GM18507 (cell line): ENCODE measurements at places on chromosomes 16 and 17.

- no peak for DNase-seq
Measured at GRCh38 chr16:21638573-21638975, 13.8 kb downstream of the IGSF6 start.

- DNase-seq, result no peak
Measured at GRCh38 chr17:39026980-39027451, 59.8 kb upstream of the FBXO47 start.

GRCh38 chr17:29116804-29117753 is 63.1 kb downstream of the MYO18A start:
- DNase-seq, result peak; percentile 48

GRCh38 chr17:8382880-8383142 is 182 bp downstream of the RPL26 start:
- no peak for DNase-seq

GRCh38 chr16:26709175-26709574 is 357.6 kb upstream of the C16orf82 start:
- no peak for DNase-seq

- DNase-seq, result no peak
Measured at GRCh38 chr16:19289811-19290485, 4.4 kb downstream of the CLEC19A start.

GRCh38 chr17:866568-867103 is 84.5 kb downstream of the MRM3 start:
- DNase-seq, result no peak

DNA sequence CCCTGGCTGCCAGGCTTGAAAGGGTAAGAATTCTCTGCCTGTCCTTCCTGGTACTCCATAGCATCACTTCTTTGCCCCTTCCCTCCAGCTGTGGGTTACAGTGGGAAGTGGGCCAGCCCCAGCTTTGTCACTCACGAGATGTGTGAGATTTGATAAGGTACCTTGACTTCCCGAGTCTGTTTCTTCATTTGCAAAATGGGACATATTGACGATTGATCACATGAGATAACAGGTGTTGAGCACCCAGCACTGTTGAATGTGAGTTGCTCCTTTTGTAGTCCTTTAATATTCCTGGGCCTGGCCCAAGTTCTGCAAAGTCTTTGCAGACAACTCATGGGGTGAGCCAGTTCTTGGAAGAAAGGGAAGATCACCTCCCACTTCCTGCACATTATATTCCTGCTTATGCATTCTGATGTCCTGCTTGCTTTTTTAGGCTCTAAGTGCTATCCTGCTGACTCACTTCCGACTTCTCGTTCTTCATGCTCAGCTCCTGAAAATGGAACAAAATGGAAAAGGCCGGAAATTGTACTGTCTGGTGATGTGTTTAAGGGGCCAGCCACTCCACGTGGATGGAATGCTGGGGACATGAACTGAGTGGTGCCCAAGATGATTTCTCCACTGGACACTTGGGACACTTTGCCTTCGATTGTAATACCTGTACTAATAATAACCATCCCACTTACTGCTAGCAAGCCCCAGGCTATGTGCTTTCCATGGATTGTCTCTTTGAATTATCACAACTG is 8.3 kb upstream of the NLK start:
- no peak for DNase-seq

DNA sequence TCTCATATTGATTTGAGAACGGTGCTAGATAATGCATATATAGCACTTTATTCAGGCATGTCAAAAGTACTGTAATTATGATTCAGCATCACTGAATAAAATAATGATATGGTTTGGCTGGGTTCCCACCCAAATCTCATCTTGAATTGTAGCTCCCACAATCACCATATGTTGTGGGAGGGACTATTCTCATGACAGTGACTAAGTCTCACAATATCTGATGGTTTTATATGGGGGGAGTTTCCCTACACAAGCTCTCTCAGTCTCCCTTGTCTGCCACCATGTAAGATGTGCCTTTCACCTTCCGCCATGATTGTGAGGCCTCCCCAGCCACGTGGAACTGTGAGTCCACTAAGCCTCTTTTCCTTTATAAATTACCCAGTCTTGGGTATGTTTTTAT is 25.6 kb upstream of the LONP2 start:
- DNase-seq, result no peak

- no peak for DNase-seq
Measured at GRCh38 chr16:58589326-58589905, 40.2 kb downstream of the CNOT1 start.

GRCh38 chr16:19147126-19147525 is 20.9 kb upstream of the SYT17 start:
- no peak for DNase-seq

DNA sequence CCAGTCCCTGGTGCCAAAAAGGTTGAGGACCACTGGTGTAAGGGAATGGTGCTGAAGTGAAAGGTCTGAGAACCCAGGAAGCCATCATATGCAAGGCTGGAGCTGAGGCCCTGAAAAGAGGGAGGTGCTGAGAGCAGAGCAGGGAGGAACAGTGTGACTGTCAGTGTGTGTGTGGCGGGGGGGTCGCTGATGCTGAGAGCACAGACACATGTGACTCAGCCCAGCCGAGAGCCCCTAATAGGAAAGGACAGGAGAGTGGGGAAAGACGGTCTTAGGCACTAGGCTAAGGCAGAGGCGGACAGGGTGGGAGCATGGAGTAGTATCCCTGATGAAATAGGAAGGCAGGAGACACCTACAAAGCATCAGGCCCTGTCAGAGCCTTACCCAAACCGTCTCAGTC is 1.2 kb downstream of the B9D1 start:
- no peak for DNase-seq

DNA sequence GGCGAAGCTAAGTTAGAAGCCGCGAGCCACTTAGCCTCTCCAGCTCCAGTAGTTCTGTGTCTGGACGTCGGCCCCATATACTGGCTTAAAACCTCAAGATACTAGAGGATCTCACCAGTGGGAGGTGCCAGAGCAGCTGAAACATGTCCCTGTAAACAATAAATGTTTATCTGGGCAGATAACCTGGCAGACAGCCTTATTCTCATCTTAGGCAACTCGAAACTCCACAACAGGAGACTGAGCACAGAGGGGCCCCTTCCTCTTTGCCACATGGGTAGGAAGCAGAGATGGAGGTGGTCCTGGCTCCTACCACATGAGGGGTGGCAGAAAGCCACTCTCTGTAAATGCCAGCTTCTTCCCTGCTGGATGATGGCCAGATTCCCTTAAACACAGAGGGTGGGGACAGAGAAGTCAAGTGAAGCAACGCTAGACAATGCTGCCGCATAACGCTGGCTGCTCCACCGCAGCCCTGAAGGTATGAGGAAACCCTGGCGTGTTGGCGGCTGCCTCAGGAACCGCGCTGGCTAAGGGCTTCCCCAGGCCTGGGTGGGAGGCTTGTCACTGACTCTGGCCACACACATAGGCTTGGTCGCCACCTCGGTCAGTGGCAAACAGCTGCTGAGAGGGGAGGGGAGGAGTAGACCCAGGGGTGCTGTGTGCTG is 67.9 kb downstream of the HIC1 start:
- no peak for DNase-seq

DNA sequence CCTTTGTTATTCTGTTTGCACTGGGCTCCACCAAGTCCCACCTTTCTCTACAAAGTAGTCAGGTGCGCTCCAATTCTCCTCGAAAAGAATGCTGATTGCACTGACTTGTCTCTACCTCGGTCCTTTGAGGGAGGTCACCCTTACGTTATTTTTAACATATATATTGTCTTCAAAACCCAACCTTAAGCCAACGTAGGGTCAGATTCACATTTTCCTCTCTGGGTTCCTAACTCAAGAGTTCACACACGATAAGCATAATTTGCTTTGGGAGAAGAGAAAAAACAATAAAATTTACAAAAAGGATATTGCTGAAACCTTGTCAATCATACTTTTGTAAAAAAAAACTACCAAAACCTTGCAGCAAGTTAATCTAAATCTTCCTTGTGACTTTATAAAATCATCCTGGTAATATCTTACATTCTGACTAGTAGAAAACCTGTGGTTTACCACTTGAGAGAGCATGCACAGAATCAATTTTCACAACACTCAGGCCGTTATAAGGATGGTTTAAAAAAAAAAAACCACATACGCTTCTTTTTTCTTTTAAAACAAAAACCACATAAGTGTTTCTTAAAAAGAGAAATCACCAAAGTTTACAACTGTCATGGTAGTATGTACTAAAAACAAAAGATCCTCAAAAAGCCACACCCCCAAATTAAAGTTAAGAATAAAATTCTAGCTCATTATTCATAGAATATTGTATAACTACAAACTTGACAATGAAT is 72.2 kb upstream of the TRAP1 start:
- DNase-seq, result peak; percentile 63

DNA sequence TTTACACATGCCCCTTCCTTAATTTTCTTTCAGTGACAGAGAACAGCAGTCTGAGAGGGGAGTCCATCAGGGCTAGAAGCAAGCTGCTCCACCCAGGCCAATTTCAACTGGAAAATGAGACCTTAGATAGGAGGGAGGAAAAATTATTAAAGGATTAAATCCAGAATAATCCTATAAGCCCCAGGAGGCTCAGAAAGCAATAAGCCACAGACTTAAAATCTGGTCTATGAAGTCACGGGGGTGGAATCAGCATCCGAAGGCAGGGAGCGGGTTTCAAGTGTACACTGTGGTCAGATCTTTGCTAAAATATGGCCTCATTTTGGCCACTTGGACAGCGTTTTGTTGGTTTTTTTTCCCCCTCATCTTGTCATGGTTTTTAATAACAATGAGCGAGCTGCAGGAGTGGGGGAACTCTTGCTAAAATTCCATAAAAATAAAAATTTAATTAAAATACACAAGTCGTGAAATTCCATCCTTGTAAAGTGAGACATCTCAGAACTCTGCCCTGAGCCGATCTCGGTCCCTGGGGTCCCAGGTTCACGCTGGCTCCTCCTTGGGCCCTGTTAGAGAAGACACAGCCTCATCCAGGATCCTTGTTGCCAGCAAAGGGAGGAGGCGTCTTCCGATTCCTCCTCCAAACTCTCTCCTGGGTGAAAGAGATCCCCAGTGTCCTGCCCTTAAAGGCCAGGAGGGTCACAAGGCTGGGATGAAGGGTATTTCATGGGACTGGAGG is 51.6 kb upstream of the ETV4 start:
- no peak for DNase-seq

- no peak for DNase-seq
Measured at GRCh38 chr17:79064026-79064425, 10.6 kb upstream of the ENGASE start.

- DNase-seq, result no peak
Measured at GRCh38 chr17:48994549-48995303, 2.5 kb upstream of the IGF2BP1 start.

- DNase-seq, result no peak
Measured at GRCh38 chr17:50268026-50268425, 6.2 kb upstream of the TMEM92 start.

DNA sequence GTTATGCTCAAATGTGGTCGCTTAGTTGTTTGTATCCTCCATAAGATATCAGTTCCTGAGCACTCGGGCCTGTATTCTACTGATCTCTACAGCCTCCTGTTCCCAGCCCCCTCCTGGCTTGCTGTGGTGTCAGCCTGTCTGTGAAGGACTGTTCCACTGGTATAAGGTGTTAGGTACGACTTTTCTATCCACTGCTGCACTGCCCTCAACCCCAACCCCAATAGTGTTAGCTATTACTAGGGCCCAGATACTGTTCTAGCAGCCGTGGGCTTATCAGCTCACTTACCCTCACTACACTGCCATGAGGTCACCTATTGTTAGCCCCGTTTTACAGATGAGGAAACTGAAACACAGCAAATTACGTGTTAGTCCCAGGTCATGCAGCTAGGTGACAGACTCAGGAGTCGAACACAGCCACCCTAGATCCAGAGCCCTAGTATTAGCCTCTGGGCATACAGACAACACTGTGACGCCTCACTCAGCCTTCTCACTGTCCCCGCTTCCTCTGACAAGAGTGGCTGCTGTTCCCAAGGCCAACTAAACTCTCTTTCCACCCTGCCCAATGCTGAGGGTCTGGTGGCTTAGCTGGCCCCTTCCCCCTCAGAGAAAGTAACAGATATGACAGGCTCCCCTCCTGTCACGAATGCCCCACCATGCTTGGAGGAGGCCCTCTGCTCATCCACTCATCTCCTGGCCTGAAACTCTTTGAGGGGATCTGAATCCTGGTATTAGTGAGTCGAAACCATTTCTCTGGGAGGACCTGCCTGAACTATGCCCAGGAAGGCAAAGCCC is 25.6 kb upstream of the ZNF652 start:
- no peak for DNase-seq

- DNase-seq, result no peak
Measured at GRCh38 chr17:30101686-30102390, 14.8 kb upstream of the NSRP1 start.

DNA sequence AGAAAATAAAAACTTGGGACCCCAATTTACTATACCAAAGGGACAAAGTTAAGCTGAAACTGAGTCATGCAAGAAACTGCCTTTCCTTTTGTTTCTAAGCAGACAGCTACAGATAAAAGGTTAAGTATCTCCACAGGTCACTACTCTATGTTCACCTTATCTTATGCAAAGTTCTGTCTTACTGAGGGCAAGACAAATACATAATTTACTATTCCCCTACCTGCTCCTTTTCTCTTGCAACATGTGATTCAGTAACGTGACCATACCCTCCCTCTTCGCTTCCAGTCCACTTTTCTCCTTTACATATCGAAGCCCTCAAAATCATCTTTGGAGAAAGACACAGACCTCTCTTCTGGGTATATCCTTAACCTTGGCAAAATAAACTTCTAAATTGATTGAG is 42.3 kb downstream of the SCPEP1 start:
- no peak for DNase-seq

GRCh38 chr16:83968306-83968851 is 335 bp downstream of the NECAB2 start:
- no peak for DNase-seq

GRCh38 chr17:42698736-42699414 is 16.5 kb downstream of the CNTNAP1 start:
- DNase-seq, result no peak

DNA sequence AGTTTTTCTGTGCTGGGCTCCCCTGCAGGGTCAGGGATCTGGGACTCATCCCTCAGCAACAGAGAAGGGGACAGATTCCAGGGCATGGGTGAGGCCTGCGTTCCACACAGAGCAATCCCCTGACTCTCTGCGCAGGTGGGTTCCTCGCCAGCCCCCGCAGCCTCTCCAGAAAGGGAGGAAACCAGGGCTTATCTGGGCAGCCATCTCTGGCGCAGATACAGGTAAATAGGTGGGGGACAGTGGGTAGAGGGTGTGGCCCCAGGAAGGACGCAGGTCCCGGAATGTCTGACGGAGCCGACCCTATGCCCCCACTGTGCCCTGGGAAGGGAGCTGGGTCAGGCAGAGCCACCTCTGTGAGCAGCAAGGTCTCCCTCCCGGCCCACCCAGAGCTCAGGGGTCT is 23.2 kb downstream of the PIEZO1 start:
- DNase-seq, result no peak

GRCh38 chr17:70256751-70257150 is 87.4 kb downstream of the KCNJ2 start:
- no peak for DNase-seq

DNA sequence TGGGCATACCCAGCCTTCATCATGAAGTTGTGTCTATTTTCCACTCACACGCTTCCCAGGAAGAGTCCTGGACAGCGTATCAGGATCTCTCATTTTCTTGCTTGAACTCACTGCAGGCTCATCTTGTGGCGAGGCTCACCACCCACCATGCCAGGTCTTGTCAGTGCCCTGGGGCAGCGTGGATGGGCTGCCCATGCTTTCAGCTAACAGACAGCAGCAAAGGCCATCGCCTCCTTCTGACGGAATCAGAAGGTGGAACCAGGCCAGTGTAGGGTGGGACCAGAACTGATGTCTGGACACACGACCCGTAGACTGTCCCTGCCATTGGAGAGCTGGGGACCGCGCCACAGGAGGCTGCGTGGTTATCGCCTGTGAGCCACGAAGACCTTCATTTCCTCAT is 169.4 kb downstream of the FOXL1 start:
- DNase-seq, result no peak

- peak; percentile 65 for DNase-seq
Measured at GRCh38 chr17:6574687-6575595, 18.6 kb upstream of the PITPNM3 start.
